ENCODE measurements at places on chromosomes 11 and 22.

- DNase-seq: no peak
Measured at GRCh38 chr11:93504110-93505095, 38.8 kb downstream of the SMCO4 start.

DNA sequence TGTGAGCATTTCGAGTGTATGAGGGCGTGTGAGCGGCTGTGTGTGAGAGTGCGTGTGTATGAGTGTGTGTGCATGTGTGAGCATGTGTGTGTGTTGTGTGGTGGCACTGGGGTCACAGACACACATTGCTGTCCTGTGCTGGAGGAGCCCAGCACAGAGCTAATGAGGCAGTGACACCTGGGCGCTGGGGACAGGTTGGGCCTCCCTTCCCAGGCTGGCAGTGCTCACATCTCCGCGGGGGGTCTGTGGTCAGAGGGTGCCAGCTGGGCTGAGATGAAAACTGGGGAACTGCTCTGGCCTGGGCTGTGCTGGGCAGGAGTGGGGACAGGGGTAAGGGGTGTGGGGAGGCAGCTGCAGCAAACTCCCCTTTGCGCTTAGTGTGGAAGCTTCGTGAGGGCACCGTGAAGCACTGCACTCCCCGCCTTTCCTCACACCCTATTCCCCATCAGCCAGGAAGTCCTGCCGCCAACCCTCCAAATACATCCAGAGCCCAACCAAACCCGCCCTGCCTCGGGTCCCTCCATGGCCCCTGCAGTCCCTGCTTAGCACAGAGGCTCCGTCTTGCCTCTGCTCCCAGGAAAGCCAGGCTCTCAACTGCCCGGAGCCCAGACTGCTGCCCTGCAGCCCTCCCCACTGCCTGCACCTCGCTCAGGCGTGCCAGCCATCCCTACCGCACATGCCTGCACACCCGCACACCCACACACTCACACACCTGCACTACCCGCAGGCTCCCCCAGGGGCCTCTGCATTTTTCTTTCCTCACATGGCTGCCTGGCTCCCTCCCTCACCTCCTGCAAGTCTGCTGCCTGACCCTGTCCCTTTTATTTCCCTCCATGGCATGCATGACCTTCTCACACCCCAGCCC is 62.0 kb upstream of the THY1 start:
- DNase-seq: no peak

DNA sequence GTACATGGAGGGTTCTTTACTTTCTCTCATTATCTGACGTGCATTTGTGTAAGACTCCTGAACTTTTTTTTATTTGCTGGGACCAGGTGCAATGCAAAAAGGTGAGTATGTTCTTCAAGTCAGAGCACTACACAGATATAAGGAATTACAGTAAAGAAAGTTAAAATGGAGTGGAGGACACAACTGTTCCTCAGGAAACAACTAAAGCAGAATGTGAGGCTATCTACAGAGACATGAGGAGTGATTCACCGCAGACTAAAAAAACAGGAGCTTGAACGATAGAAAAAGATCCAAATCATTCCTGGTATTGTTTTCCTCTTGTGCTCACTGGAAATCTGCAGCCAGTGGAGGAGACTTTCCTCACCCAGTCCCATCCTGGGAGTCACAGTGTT is 106.2 kb downstream of the ABTB2 start:
- no peak for DNase-seq

DNA sequence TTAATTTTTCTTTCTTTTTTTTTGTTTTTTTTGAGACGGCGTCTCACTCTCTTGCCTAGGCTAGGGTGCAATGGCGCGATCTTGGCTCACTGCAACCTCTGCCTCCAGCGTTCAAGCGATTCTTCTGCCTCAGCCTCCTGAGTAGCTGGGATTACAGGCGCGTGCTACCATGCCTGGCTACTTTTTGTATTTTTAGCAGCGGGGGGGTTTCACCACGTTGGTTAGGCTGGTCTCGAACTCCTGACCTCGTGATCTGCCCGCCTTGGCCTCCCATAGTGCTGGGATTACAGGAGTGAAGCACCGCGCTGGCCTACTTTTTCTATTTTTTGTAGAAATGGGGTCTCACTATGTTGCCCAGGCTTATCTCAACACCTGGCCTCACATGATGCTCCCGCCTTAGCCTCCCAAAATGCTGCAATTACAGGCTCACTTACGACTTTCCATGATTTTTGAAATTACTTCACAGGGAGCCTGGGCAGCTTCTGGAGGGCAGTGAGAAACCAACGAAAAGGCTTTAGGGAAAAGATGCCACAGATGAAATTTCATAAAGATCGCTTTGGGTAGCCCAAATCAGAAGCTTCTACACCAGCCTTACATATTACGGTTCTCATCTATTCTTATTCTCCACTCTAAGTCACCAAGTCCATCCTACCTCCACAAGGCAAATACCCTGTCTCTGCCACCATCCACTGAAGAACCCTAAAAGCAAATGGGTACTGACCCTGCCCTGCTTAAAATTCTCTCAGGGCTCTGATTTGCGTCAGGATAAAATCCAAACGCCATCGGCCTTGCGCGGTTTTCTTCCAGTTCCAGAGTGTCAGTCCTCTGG is 866 bp upstream of the RRM1 start:
- no peak for DNase-seq

DNA sequence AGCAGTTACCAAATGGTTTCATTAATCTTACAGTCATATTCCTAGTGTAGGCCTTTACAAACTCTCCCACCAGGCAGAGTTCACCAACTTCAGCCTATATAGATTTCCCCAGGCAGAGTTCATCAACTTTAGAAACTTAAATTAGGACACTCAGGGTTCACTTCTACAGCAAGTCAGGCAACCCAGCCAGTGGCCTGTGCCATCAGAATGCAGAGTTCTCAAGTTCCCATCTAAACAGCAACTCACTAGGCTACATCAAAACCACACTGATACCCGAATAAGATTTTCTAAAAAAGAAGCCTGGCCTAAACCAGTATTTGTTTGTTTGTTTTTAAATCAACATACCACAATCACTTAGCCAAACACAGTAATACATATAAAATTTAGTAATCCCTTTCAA is 33.7 kb downstream of the PICALM start:
- DNase-seq: no peak

DNA sequence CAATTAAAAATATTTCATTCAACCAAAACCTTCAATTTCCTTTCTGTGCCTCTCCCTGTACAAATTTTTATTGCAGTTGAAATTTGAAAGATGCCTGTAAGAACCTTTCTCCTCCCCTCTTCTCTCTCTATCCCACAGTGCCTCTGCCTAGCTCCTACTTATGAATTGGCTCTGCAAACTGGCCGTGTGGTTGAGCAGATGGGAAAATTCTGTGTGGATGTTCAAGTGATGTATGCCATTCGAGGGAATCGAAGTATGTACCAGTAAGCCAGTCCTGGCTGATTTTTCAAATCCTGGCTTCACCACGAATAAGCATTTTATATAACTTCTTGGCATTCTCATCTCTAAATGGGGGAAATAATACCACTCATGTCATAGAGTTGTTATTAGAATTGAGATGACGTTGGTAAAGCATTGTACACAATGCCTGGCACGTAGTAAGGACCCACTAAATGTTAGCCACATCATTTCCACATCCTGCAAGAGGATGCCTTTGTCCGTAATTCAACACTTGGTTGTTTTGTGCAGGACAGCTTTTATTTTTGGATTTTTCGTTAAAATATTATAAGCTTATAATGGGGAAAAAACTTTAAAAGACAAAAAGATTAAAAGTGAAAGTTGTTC is 6.0 kb downstream of the DDX25 start:
- DNase-seq: no peak

- no peak for DNase-seq
Measured at GRCh38 chr11:78615724-78616123, 41.1 kb upstream of the NARS2 start.

DNA sequence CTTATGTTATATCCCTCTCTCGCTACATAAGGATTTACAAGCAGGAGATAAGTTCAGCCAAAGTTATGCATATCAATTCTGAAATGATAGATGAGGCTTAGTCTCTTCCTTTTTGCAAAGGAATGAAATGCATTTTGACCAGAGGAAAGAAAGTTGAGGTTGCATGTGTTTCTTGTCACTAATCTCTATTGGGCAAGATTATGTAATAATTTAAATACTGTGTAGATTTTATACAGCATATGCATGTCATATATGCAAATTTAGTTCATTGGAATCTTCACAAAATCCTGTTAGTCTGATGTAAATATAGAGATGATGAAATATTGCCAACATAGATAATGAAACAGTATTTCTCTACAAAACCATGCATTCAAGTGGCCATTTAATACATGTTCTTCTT is 858.7 kb upstream of the RAG2 start:
- DNase-seq: no peak

GRCh38 chr11:113505541-113506375 is 30.6 kb upstream of the DRD2 start:
- DNase-seq: no peak

- no peak for DNase-seq
Measured at GRCh38 chr11:90453525-90453924, 230.7 kb upstream of the CHORDC1 start.

DNA sequence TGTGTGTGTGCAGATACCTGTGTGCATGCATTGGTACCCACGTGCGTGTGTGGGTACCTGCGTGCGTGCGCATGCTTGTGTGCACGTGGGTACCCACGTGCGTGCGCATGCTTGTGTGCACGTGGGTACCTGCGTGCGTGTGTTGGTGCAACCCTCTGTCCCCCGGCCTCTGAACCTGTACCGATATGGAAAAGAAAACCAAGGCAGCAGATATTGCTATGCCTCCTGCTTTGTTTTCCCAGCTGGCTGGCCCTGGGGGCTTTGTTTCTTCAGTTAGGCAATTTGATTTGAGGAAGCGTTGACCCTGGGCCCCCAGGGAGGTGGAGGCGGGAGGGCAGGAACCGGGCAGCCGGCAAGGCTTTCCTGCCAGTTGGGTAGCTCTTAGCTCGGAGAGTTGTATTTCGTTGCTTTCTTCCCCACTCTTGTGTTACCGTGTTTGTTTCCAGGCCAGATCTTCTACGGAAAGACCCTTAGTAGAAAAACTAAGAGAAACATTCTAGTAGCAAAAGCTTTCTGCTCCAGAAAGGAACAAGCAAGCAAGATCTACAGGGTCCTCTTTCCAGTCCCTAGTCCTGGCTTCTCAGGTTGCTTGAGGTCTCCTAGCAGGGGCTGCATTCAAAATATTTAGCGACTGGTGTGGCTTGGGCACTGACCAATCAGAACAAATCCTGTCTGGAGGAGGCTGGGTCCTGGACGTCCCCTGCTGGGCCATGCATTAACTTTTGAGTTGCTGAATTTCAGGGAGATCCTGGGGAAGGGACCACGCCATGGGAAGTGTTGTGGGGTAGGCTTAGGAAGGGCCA is 26.3 kb upstream of the SORL1-AS1 start:
- no peak for DNase-seq

- no peak for DNase-seq
Measured at GRCh38 chr11:70542811-70543210, 144.5 kb downstream of the CTTN start.

DNA sequence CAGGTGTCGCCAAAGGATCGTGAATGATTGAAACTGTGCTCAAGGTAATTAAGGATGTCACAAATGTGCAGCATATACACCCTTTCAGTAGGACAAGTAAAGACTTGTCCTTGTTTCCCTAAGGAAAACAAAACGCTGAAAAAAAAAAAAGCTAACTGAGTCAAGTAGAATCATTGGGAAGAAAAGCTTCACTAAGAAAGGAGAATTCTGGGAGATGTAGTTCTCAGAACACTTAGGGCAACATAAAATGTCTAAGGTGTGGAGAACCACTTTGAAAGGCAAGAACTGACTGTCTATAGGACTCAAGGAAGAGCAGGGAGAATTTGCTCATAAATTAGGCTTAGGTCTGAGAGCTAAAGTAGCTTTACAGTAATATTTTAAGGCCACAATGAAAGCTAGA is 2.9 kb upstream of the OR5T1 start:
- no peak for DNase-seq

- no peak for DNase-seq
Measured at GRCh38 chr11:64778223-64778472, 194 bp downstream of the SF1 start.

GRCh38 chr22:28741200-28741784 is 328 bp downstream of the CHEK2 start:
- DNase-seq: no peak

GRCh38 chr11:9982127-9982795 is 311.8 kb downstream of the SBF2 start:
- no peak for DNase-seq

- DNase-seq: no peak
Measured at GRCh38 chr11:20090654-20091374, 69.5 kb downstream of the DBX1 start.

DNA sequence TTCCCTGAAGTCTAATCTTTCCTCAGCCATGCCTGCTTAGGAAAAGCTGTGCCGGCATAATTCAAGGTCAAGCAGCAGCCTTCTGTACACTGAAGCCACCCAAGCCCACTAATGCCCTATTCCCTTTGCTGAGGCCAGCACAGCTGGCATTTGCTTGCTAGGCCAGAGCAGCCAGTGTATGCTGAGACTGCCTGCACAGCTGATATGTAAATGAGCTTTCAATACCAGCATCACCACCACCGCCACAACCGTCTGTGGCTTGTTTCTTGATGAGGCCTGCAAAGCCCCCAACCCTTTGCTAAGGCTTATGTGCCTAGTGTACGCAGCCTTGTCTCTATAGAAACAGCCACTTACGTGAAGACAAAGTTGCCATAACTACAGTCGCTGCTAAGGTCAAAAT is 56.3 kb upstream of the TNRC6B start:
- DNase-seq: no peak

GRCh38 chr22:49790912-49791311 is 36.8 kb downstream of the BRD1 start:
- no peak for DNase-seq
